Astrocyte of the spinal cord (primary cell): ENCODE measurements at places on chromosomes 7 and 10.
A peak's percentile ranks its signal among the peaks of the same experiment; 100 is the strongest.

- DNase-seq = no peak
Measured at GRCh38 chr7:80210400-80210799, 75.8 kb downstream of the GNAI1 start.

- DNase-seq = peak; percentile 93
Measured at GRCh38 chr7:20220921-20221547, 3.9 kb upstream of the MACC1 start.

DNA sequence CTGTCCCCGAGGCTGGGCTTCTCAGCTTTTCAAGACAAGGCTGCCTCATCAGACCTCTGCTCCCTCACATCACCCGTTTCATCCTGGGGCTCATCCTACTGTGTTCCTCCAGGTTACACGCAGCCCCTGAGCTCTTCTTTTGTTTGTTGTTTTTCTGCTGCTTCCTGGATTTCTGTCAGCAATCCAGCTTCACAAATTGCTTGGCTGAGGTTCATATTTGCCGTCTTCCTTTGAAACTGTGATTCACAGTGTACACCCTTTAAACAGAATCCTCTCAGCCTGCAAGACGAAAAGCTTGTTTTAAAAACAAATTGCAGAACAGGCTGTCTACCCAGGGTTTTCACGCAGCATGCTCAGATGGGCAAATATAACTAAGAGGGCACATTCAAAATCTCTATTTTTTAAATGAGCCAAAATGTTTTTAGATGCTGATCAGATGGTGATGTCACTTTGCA is 39.1 kb upstream of the PARD3 start:
- DNase-seq = peak; percentile 87

DNA sequence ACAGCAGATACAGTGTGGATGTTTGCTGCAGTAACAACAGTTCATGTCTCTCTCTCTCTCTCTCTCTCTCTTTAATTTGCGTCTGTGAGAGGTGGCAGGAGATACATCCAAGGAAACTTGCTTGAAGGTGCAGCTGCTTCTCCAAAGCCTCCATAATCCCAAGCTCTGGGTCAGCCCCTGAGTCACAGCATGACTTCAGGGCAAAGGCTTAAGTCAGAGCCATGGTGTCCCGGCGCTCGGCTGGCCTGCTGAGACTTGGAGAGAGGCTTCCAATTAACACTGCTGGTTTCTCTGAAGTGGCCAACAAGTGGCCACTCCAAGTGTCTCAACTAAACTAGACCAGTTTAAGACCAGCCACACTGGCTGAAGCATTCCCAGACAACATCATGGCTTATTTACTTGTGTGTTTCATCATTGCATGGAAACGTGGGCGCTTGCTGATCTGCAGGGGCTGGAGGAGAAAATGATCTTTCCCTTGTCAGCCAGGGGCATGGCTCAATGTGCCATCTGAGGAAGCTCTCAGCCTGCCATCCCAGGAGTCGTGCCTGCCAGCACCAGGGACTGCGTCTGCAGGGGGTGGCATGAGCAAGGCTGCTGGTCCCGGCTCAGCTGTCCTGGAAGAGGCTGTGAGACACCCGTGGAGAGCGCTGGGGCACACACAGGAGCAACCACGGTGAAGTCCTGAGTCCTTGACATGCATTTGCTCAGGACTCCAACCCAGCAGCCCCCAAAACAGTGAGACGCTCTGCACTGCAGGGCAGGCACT is 254.2 kb downstream of the COBL start:
- no peak for DNase-seq
